Activated naive CD4-positive, alpha-beta T cell treated with Interleukin-2 at 50 U/mL for 16 hours (primary cell): ENCODE measurements at places on chromosomes 4 and X.

- DNase-seq, result no peak
These were observed 41.1 kb downstream of the AMMECR1 start for GRCh38 chrX:110276778-110277177.

GRCh38 chr4:48300004-48300403 is 30.4 kb upstream of the TEC start:
- no peak for DNase-seq

- no peak for DNase-seq
These were observed 50.9 kb downstream of the CORIN start for GRCh38 chr4:47786958-47787370.

DNA sequence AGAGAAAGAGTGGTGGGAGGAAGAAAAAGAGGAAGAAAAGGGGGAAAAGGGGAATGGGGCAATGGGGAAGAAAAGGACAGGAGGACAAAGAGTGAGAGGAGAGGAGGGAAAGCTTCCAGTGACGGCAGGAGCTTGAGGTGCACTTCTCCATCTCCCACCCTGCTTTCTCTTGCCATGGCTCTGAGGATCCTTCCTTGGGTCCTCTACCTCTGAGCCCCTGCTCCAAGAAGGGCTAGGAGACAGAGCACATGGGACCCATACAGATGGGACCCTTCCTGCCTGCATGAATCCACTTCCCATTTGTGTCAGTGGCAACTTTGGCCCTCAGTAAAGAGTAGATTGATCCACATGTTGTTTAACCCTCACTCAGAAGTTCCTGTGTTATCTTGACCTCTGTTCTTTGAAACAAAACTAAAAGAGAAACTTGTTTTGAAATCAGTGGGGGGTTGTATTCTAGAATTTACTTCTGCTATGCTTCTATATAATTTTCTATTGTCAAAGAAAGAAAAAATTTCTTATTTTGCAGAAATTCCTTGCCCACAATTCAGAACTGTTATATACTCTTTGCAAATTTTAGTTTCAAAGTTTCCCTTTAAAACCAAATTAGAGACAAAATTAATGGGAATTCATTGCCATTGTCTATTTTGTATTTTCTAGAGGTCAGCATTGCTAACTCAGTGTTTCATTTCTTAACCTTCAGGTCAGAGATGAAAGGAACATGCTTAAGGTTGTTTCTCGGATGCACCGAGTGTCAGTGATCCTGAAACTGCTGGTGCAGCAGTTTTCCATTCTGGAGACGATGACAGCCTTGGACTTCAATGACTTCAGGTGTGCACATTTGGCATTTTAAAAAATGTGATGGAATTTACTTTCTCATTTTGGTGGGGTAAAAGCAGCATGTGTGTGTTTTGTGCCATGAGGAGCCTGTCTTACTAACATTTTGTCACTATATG is 5.0 kb downstream of the TDO2 start:
- no peak for DNase-seq

GRCh38 chr4:93182722-93183121 is 645.8 kb upstream of the ATOH1 start:
- no peak for DNase-seq

DNA sequence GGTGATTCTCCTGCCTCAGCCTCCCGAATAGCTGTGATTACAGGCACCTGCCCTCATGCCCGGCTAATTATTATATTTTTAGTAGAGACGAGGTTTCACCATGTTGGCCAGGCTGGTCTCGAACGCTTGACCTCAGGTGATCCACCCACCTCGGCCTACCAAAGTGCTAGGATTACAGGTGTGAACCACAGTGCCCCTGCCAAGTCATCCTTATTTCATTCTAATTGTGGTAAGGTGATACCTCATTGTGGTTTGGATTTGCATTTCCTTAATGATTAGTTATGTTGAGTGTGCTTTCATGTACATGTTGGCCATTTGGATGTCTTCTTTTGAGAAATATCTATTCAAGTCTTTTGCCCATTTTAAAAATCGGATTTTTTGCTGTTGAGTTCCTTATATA is 93.0 kb downstream of the USP9X start:
- peak; percentile 15 for DNase-seq

DNA sequence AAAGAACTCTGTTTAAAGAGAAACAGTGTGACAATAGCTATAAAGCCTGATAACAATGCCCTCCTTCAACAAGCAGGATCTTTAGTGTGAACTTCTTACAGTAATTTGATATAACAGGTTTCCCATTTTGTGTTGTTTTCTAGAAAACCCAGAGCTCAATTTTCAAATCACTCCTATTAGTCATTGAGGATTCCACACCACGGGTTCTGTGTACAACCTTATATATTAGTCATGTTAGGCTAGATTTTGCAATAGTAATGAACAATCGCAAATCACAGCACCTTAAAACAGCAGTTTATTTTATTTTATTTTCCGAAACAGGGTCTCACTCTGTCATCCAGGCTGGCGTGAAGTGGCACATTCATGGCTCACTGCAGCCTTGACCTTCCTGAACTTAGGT is 1020.9 kb upstream of the INTU start:
- no peak for DNase-seq

GRCh38 chrX:128365492-128365891 is 313.3 kb upstream of the ACTRT1 start:
- no peak for DNase-seq

- no peak for DNase-seq
These were observed 33.7 kb upstream of the NEIL3 start for GRCh38 chr4:177275999-177276398.

DNA sequence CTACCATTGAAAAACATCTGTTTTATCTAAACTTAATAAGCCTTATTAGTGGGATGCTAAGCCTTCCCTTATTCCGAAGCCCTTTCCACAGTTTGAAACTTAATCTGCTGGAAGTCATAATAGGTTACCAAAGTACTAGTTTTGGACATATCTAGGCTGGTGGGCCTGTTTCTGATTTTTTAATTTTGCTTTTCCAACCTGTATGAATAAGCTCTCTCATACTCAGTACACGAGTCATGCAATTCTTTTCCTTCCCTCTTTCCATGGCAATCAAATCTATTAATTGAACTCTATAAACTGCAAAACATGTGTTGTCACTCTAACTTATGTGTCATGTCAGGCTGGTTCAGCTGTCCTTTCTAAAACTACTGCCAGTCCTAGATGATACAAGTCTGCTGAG is 91.0 kb downstream of the AMMECR1 start:
- no peak for DNase-seq

DNA sequence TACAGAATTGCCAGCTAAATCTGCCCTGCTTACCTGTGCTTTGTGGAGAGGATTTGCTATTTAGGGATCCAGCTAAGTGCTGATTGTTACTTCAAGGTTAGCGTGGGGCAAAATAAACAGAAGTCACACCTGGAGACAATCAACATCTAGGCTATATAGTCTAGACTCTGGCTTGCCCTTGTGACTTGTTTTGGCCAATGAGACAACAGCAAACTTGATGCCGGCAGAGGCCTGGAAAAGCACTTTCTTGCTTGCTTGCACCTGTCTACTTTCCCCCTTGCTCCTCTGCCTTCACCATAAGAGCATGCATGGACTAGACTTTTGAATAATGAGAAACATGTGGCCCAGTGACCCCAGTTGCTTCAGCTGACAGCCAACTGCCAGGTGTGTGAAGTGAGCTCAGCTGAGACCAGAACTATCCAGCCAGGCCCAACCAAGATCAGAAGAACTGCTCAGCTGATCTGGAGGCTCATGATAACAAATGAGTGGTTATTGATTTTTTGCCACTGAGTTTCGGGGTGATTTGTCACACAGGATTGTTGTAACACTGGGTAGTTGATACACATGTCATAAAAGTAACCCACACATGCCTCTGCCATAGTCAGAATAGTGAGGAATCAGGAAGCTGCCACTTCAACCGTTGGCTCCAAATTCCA is 164.4 kb downstream of the RBMX2 start:
- no peak for DNase-seq

GRCh38 chr4:75004755-75005668 is 72.1 kb downstream of the PARM1 start:
- no peak for DNase-seq

DNA sequence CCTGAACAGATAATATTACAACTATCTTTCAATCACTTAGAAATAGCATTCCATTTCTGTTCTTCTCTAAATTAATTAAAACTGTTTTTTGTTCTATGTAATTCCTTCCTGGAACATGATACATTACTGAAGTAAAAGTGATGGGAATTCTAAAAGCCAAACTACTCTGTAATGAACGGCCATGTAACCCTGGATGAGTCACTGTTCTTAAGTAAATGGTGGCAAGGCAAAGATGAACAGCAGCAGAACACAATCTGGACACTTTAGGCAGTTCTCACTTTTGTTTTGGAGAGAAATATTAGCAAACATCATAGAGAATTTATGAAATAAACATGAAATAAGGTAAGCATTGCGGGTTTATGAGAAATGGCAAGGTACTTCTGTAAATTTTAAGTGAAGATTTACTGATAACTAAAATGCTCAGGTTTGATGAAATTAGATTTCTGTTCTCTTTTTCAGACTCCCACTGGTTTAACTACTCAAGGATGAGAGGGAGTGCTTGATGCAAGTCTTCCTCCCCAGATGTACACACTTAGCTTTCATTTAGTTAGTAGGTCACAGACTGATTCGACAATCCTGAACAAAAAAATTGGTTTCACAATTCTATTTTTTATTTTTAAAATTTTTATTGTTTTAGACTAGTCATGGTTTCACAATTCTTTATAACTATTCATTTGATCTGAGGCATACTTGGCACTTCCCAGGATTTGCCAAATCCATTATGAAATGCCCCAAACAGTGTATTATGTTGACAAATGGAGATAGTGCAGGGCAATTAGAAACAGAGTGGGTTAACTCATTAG is 964 bp upstream of the GPR82 start:
- DNase-seq, result no peak

GRCh38 chr4:149791851-149792250 is 23.8 kb downstream of the IQCM start:
- DNase-seq, result no peak

- DNase-seq, result no peak
These were observed 579 bp downstream of the OGT start for GRCh38 chrX:71533516-71533850.

GRCh38 chrX:56813318-56813837 is 84.3 kb downstream of the NBDY start:
- peak; percentile 53 for DNase-seq

- no peak for DNase-seq
These were observed 20.0 kb downstream of the DDX3X start for GRCh38 chrX:41353985-41354384.

DNA sequence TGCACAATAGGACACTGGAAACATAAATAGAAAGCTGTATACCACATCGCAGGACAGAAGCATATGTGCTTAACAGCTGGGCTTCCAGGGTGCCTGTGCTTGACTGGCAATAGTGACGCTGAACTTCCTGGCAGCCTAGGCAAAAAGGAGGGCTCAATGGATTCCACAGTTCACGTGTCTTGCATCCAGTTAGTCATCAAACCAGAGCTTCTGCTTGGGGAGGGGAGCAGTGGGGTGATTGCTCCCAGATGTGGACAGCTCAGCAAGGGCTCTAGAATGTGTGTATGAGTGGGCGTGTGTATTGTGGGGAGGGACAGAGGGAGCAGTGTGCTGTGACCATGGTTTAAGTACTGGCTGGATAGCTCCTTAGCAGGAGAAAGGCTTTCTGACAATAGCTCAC is 2.3 kb downstream of the PRRG3 start:
- no peak for DNase-seq

DNA sequence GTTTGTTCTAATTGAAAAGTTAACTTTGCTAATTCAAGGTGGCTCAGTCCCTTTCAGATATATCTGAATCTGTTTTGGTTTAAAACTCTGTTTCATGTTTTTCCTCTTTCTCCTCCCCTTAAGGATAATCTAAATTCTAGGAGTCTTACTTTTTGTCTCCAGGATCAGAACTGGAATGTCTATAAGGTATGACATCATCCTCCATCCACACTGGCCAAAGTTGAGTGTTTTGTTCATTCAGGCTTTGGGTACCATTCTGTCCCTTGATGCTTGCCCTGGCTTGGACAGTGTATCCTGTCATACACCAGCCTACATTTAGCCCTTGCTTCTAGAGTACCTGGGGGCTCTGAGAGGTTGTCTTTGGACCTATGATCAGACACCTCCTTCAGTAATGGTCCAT is 56.8 kb upstream of the ANTXR2 start:
- no peak for DNase-seq

DNA sequence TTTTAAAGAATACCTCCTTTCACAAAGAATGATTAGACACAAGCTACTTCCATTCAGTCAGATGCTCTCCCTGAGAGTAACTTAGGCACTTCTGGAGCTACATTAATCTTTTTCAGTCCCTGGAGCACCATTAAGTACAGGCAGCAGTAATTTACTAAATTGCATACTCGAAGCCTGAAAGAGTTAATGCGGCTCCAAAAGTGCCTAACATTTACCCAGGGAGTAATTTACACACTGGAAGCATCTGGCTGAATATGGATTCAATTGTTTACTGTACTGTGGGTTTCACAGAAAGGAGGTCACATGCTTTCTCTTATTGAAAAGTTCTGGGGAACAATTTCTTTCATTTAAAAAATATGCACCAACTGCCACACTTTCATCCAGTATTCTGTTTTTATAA is 260.8 kb upstream of the TENM3 start:
- no peak for DNase-seq

DNA sequence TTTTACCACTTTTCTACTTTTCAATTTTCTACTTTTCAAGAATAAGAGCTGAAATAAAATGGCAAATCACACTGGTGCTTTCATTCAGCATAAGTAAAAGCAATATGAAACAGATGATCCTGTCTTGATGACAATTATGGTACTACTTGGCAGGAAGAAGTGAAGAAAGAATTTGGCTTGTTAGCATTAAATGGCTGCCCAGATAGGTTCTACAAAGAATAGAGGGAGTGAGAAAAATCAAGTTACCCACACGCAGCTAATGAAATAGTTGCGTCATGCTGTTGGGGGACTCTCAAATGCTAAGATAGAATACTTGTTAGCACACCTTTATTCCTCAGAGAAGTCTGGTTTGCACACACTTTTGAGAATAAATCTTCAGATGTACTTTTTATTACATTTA is 12.5 kb upstream of the LCORL start:
- no peak for DNase-seq

- no peak for DNase-seq
These were observed 12.8 kb downstream of the ATP5ME start for GRCh38 chr4:661231-661630.

GRCh38 chrX:124862301-124862700 is 457.4 kb upstream of the TEX13C start:
- DNase-seq, result no peak

GRCh38 chr4:81600520-81601357 is 129.0 kb upstream of the RASGEF1B start:
- no peak for DNase-seq

- no peak for DNase-seq
These were observed 60.5 kb downstream of the ELF4 start for GRCh38 chrX:130049821-130050220.

DNA sequence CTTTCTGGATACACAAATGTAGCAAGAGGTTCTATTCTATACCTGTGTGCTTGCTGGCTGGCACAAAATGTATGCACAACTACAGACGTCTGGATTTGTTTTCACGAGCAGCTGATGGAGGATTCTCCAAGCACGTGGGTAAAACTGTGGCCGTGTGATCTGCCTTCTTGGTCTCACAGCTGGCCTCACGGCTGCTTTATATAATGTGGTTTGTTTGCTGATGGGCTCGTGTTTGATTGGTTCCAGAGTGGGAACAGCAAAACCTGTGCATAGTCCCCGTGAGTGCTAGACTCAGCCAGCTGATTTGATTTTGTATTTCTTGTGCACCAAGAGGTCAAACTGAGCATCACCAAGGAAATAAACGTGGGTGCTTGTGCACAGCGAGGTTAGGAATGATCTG is 262.6 kb upstream of the RPS6KA3 start:
- DNase-seq, result no peak
